Fibroblast of upper back skin (primary cell): ENCODE measurements at places on chromosomes 16 and 17.

GRCh38 chr17:78338486-78339259 lies 21.2 kb downstream of the SOCS3 start:
- no peak for DNase-seq

- DNase-seq, result no peak
Measured at GRCh38 chr17:13874817-13875216, 194.5 kb upstream of the COX10 start.

- DNase-seq, result peak; percentile 13
Measured at GRCh38 chr16:68756239-68756915, 19.3 kb downstream of the CDH1 start.

DNA sequence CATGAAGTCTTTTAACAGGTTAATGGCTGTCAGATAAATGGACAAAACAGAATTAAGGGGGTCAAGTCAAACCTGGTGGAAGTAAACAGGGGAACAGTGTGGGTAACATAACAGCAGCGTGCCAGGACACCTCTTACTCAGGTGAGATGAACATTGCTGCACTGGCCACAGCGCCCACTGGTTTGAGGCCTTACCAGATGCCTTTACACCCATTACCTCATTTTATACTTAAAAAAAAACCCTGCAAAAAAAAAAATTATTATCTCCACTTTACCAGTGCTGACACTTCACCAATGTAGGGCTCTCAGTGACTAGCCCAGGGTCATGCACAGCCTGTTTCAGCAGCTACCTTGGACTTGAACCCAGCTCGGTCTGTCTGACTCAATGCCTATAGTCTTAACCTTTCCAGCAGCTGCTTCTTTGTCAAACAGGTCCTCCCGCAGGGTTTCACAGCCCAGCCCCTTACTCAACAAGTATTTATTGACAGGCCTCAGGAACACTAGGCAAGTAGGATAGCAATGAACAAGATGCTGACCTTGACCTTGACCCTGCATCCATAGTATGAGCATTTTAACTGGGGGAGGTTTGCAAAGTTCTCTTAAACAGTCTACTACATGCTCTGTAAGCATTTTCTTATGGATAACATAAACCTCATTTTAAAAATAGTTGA lies 30.2 kb downstream of the CMTM3 start:
- DNase-seq, result no peak

DNA sequence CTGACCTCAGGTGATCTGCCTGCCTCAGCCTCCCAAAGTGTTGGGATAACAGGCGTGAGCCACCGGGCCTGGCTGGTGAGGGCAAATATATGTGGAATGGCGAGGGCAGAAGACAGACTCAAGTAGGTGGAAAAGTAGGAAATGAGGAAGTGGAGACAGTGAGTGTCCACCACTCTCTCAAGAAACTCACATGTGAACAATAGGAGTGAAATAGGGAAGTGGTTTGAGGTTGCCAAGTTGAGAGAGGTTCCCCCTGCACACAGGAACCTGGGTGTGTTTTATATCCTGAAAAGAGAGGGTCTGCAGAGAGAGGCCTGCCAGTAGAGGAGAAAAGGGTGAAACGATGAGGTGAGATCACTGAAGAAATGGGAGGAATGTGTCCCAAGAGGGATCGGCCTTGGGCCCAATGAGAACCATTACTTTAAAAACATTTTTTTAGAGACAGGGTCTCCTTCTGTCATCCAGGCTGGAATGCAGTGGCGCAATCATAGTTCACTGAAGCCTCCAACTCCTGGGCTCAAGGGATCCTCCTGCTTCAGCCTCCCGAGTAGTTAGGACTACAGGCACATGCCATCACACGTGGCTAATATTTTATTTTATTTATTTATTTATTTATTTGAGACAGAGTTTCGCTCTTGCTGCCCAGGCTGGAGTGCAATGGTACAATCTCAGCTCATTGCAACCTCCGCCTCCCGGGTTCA lies 17.1 kb upstream of the CORO1A start:
- DNase-seq, result no peak

GRCh38 chr16:85413691-85414663 lies 199.1 kb upstream of the GSE1 start:
- DNase-seq, result no peak

DNA sequence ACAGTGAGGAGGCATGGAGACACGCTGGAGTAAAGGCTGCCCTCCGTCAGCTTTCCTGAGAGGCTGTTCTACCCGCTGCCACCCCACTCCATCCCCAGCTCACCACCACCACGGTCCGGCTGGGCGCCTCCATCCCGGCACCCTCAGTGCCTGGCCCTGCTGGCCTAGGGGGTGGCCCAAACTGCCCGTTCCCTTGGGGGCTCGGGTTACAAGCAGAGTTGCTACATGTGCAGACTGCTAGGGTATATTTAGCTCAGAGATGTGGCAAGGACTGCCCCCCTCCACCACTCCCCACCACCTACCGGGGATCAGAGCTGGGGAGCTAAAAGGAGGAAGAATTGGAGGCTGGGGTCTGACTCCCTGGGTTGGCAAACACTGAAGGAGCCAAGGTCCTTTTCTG lies 4.1 kb downstream of the CACNB1 start:
- no peak for DNase-seq

DNA sequence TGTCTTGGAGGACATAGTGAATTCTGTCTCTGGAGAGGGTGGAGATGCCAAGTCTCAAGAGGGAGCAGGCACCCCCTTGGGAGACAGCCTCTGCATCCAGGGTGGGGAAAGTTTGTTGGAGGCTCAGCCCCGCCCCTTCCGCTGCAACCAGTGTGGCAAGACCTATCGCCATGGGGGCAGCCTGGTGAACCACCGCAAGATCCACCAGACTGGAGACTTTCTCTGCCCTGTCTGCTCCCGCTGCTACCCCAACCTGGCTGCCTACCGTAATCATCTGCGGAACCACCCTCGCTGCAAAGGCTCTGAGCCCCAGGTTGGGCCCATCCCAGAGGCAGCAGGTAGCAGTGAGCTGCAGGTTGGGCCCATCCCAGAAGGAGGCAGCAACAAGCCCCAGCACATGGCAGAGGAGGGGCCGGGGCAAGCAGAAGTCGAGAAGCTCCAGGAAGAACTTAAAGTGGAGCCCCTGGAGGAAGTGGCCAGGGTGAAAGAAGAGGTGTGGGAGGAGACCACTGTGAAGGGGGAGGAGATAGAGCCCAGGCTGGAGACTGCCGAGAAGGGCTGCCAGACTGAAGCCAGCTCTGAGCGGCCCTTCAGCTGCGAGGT lies 5.2 kb downstream of the ZNF646 start:
- no peak for DNase-seq
